Activated T-helper 1 cell treated with Interleukin-2 at 50 U/mL for 16 hours (primary cell): ENCODE measurements at places on chromosomes 6 and 20.

GRCh38 chr6:28490205-28490890, 25.2 kb downstream of the GPX6 start:
- DNase-seq = no peak

DNA sequence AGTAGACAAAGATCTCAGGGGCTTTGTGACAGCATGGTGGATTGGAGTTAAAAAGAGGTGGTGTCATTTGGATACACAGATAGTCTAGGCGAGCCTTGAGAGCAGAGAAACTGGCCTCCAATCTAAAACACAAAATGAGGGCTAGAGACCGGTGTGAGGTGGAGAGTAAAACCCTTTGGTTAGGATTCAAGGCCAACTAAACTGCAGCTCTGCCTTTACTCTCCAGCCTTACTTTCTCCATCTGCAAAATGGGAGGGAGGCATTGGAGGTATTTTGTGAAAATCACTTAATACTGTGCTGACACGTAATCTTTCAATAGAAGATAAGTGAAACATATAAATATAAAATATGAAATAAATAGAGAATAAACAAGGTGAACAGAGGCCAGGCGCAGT, 89.1 kb upstream of the QKI start:
- DNase-seq = no peak

- DNase-seq = no peak
These were observed 66.8 kb upstream of the RSPO3 start for GRCh38 chr6:127051571-127052260.

DNA sequence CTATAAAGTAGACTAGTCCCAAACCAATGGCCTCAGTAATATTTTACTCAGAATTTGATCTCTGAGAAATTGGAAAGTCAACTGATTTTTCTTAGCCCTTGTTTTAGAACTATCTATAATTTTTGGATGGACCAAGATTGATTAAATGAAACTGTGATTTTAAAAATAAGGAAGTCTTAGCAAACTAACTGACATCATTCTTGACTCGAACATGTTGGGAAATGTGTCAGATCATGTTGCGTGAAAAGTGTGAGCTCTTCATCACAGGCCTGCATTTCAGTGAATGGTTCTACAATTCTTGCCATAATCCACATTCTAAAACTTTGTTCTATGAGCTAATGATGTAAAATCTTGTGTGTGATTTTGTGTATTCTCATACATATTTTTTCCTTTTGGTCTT, 11.0 kb downstream of the TNFAIP3 start:
- no peak for DNase-seq

DNA sequence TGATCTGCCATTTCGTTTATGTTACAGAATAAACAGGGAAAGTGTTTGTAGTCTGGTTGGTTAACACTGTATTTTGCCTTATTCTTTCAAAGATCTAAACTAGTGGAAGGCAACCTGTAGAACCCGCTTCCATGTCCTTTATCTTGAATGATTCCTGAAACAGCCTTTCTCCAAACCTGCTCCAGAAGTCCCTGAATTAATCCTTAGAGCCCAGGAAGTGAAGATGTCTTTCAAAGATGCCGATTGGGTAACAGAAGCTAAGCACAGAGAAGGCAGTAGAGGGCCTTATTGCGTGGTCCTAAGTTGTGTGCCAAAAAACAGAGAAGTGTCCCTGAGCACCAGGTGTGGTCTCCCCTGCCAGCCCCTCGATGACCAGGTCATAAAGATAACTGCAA, 19.2 kb upstream of the ZSCAN16 start:
- no peak for DNase-seq
